NCI-H2081 (cell line): ENCODE measurements at places on chromosomes 1 and 21.

DNA sequence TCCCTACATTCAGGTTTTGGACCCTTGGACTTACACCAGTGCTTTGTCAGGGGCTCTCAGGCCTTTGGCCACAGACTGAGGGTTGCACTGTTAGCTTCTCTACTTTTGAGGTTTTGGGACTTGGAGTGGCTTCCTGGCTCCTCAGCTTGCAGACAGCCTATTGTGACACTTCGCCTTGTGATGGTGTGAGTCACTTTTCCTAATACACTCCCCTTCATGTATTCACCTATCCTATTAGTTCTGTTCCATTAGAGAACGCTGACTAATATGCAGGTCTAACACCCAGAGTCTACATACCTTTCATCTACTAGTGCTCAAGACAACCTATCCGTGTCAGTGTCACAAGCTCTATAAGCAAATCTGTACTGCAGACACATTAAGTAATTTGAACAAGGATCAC is 605.3 kb downstream of the KCNT2 start:
- no peak for DNase-seq

DNA sequence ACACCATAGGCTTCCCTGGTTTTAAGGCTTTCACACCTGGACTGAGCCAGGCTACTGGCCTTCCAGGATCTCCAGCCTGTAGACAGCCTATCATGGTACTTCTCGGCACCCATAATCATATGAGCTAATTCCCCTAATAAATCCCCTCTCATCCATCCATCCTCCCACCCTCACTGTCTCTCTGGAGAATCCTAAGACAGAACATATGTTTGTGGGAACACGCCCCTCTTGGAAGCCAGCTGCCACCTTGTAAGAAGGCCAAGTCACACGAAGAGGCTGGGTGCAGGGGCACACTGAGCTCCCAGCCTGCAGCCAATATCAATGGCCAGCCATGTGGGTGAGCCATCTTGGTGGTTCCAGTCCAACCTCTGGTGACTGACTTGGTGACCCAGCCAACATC is 7.4 kb downstream of the CLCC1 start:
- DNase-seq = no peak

- DNase-seq = no peak
These were observed 276.0 kb upstream of the PLD5 start for GRCh38 chr1:242800521-242800920.

DNA sequence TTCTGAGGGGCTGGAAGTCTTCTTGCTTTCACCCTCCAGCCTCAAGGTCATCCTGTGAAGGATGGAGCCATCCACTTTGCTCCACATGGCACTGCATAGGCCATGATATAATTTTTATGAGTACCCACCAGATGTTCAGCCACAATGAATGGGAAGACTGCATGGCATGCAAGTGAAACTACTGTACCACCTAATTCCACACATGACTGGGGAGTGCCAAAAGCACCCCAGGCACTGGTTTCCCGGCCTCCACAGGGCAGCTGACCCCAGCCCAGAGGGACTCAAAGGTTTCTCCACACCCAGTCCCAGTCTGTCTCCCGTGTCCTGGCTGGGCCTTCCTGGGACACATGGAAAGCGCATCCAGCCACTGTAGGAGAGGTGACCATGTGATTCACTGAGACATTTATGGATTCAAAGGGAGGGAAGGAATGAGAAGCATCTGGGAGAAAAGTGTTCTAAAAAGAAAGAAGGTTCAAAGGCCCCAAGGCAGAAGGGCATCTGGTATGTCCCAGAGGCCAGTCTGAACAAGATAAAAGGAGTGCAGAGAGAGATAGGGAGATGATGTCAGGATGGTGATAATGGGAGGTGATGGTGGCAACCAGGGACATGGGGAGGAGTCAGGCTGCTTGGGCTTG is 12.1 kb downstream of the RHOU start:
- no peak for DNase-seq

- DNase-seq = no peak
These were observed 18.8 kb downstream of the AVPR1B start for GRCh38 chr1:206098242-206098919.

- no peak for DNase-seq
These were observed 8.8 kb upstream of the CCT8 start for GRCh38 chr21:29082046-29082815.

DNA sequence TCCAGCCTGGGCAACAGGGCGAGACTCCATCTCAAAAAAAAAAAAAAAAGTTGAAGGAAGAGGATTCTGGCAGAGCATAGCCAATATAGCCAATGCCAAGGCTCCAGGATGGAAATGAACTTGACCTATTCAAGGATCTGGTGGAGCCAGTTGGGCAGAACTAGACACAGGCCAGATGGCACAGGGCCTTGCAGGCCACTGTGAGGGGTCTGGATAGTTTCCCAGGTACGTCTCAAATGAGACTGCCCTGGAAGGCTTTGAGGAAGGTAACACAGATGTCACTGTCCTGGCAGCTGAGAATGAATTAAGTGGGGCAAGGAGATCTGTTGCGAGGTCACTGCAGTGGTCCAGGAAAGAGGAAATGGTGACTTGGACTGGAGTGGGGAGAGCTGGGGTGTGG is 12.0 kb upstream of the ARHGEF19 start:
- DNase-seq = no peak

GRCh38 chr21:40043423-40043822 is 176.2 kb downstream of the PCP4 start:
- no peak for DNase-seq
